Cerebellum (tissue), 4 donors: ENCODE measurements at places on chromosomes 12 and 14. TPM values are rescaled to one million over a fixed set of nuclear protein-coding genes. Genes with fewer than 3 reads are reported as not detected.

The MYF5 gene
- total RNA-seq = not detected

The GPR135 gene
- 11.7 TPM for total RNA-seq

The INSM2 gene
- 9.6 TPM for total RNA-seq

GRCh38 chr14:66088656-66089055 lies 397.5 kb upstream of the CCDC196 start:
- DNase-seq = no peak

GRCh38 chr12:110819150-110819549 lies 27.6 kb upstream of the CCDC63 start:
- no peak for DNase-seq

- DNase-seq = no peak
These were observed 369 bp downstream of the DEPDC4 start for GRCh38 chr12:100266585-100266834.

DNA sequence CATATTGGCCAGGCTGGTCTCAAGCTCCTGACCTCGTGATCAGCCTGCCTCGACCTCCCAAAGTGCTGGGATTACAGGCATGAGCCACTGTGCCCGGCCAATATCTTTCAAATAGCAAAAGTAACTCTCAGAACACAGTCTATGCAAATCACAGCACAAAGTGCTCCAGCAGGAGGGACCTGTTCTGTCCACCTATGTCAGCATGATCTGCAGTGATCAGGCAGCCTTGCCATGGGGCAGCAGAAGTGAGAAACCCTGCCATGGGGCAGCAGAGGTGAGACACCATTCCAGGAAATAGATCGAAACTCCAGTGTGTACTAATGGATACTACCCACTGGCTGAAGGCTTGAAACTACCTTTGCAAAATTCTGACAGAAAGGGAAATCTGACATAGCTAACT lies 78.5 kb upstream of the EIF5 start:
- DNase-seq = no peak

DNA sequence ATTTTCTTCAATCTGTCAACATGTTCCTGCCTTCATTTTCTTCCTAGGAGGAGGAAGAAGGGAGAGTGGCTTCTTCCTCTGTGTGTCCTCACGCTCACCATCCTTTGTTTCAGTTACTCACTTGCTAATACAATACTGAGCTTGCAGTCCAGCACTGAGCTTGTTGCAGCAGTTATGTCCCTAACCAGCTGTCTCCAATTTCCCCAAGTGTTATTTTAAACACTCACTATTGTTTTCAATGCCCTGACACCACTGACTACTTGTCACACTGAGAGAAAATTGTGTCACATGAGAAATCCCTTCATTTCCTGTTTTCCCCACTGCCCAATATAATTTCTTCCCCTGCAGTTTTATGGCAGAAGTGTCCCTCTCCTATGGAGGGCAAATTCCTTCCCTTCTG lies 53.4 kb downstream of the HSD17B6 start:
- DNase-seq = no peak

- no peak for DNase-seq
These were observed 101.1 kb upstream of the FRMD6 start for GRCh38 chr14:51550636-51551035.

GRCh38 chr14:33669111-33669510 lies 281.8 kb downstream of the EGLN3 start:
- no peak for DNase-seq

GRCh38 chr14:98415766-98416165 lies 856.2 kb downstream of the BCL11B start:
- no peak for DNase-seq

DNA sequence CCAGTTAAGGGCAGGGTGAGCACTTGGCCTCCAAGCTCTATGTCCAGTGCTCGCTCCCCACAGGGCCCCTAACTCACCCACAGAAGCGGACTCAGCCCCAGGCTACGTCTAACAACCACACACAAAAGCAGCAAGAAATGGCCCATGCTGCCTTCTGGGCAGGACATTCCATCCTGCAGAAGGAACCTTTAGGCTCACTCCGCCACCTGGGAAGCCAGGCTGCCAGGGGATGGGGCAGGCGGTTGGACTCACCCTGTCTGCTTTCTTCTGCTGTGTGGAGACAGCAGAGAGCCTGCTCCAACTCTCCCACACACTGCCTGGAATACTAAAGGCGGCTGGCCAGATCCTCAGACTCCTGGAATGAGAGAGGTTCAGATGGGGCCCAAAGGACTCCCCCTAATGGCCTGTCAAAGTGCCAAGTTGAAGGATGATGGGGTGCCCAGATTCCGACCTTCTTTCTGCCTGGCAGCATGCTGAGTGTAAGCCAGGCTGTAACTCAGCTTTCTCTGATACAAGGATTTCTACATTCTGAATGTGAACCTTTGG lies 27.7 kb upstream of the BLTP3B start:
- DNase-seq = no peak
